Prostate gland (tissue), 2 donors: ENCODE measurements at places on chromosomes 2 and 18. TPM values are rescaled to one million over a fixed set of nuclear protein-coding genes. Genes with fewer than 3 reads are reported as not detected.

GRCh38 chr2:234478121-234478858 lies 18.6 kb downstream of the ARL4C start:
- no peak overlapping the region for H3K4me3 ChIP-seq
- H3K4me1 ChIP-seq, result no peaks in the 10 kb centered on the region
- DNase-seq, result no peak
- H3K36me3 ChIP-seq, result no peaks in the 10 kb centered on the region
- H3K27ac ChIP-seq, result no peak overlapping the region
- H3K27me3 ChIP-seq, result no peaks in the 10 kb centered on the region

GRCh38 chr18:12409469-12409868 lies 1.7 kb downstream of the PRELID3A start:
- H3K27me3 ChIP-seq, result no peaks in the 10 kb centered on the region
- no peak overlapping the region for H3K27ac ChIP-seq
- H3K4me1 ChIP-seq, result no peaks in the 10 kb centered on the region
- no peaks in the 10 kb centered on the region for H3K36me3 ChIP-seq
- DNase-seq, result no peak

DNA sequence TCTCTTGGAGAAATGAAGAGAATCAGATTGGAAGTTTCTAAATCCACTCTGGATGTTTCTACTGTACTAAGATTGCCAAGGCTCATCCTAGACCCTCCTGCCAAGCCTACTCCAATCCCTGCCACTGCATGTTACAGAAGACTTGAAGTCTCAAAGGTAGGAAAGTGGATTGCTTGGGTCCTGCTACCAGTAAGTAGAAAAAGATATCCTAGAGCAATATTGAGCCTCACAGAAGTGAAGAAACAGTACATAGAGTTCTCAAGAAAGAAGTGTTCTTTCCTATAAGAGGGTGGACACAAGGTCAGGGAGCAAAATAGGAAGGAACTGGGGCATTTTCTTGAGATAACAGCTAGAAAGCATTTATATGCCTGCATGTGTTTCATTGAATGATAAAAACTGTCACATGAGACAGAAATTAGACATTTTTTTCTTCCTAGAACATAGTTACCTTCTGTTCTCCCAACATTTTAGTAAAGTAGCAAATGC lies 232.9 kb downstream of the RBM43 start:
- no peaks in the 10 kb centered on the region for H3K36me3 ChIP-seq
- H3K27ac ChIP-seq, result no peak overlapping the region
- H3K4me3 ChIP-seq, result no peak overlapping the region
- DNase-seq, result no peak
- H3K4me1 ChIP-seq, result no peaks in the 10 kb centered on the region

DNA sequence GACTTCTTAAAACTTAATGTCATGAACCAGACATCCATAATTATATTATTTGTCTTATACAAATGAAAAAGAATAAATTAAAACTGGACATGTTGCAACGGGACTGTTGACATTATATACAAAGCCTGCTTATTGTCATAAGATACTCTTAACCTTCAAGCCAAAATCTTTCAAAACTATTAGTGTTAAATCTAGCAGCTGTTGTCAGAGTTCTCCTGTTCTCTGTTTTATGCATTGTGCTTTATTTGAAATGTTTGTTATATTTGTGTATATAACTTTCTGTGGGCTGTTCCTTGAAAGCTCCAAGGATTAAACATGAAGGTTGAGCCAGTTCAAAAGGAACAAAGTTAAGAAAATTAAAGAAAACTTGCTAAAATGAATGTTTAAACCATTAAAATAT lies 335.5 kb upstream of the NT5C1B start:
- no peaks in the 10 kb centered on the region for H3K27me3 ChIP-seq
- no peak overlapping the region for H3K4me3 ChIP-seq
- no peak for DNase-seq
- no peak overlapping the region for H3K27ac ChIP-seq
- H3K36me3 ChIP-seq, result no peaks in the 10 kb centered on the region

DNA sequence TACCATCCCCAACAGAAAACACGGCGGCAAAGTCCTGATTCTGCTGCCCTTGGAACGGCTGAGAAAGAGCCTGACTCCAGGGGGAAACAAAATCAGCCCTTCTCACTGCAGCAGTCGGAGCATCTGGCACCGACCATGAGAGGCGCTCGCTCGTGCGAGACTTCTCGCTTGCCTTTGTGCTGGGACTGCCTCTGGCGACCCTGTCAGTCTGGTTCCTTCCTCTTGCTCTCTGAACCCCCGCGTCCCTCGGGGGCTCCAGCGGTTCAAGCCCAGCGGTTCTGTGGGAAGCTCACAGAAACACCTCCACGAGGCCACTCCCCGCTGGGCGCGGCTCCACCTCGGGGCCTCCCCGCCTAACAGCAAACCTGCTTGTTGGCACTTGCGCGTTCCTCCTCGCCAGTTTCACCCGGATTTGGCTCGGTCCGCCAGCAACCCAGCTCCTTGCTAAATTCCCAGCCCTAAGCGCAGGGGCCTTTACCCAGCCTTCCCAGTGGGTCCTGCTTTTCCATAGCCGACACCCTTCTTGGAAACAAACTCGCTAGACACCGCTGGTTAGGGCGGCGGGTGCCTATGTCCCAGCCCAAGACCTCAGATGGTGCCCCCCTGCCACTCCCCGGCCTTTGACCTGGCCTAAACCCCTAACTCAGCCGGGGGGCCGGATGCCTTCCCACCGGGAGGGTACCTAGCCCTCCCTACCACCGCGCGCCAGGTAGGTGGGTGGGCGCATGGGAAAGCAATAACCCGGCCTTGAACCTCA lies 2.2 kb downstream of the RND3 start:
- peak overlapping the region; percentile 53 for H3K4me3 ChIP-seq
- H3K27ac ChIP-seq, result peak overlapping the region; percentile 86
- H3K36me3 ChIP-seq, result no peaks in the 10 kb centered on the region
- no peaks in the 10 kb centered on the region for H3K4me1 ChIP-seq
- DNase-seq, result peak; percentile 90

GRCh38 chr2:237486819-237487448 lies at the start of gene MLPH:
MLPH (plus strand) TSS chr2:237487251; CDS start chr2:237493427, 6,176 bp downstream.
- peak; percentile 78 for DNase-seq
- H3K4me3 ChIP-seq, result peak within 1 kb of the TSS; percentile 77
- peaks cover 10% of the 10 kb centered on the region for H3K4me1 ChIP-seq
- H3K27me3 ChIP-seq, result no peaks in the 10 kb centered on the region
- H3K27ac ChIP-seq, result peak within 1 kb of the TSS; percentile 97
- no peaks in the 10 kb centered on the region for H3K36me3 ChIP-seq

The CFAP221 gene
- total RNA-seq, result not detected

- H3K36me3 ChIP-seq, result no peaks in the 10 kb centered on the region
- peak overlapping the region; percentile 88 for H3K27ac ChIP-seq
- DNase-seq, result peak; percentile 54
Measured at GRCh38 chr2:12717191-12718014, 667 bp downstream of the TRIB2 start.

GRCh38 chr2:196827356-196827755 lies 18.2 kb upstream of the C2orf66 start:
- no peak overlapping the region for H3K4me3 ChIP-seq
- H3K27me3 ChIP-seq, result no peaks in the 10 kb centered on the region
- DNase-seq, result no peak
- no peak overlapping the region for H3K27ac ChIP-seq
- no peaks in the 10 kb centered on the region for H3K4me1 ChIP-seq
- H3K36me3 ChIP-seq, result no peaks in the 10 kb centered on the region

DNA sequence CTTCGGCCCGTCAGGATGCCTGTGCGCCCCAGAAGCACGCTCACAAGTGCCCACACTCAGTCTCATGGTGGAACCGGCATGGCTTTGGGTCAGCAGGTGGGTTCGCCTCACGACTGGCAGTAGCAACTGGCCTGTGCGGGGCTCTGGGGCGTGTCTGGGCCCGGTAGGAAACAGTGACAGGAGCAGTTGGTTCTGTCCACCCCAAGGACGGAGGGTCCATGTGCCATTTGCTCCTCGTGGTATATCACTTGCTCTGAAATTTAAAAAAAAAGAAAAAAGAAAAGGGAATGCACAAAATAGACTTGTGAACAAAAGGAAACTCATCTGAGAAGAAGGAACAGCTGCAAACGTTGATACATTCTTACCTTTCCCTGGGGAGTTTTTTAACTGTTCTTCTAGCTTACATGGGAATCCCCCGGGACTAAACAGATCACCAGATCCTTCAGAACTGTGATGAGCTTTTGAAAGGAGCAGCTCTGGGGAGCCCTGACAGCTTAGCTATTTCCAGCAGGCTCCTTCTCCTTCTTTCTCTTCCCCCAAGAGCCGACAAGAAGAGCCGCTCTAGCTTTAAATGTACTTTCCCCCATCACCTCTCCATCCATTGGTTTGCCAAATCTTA lies 42.8 kb downstream of the TRAPPC12 start:
- no peak overlapping the region for H3K4me3 ChIP-seq
- no peak overlapping the region for H3K27ac ChIP-seq
- no peaks in the 10 kb centered on the region for H3K36me3 ChIP-seq
- DNase-seq, result no peak
- H3K27me3 ChIP-seq, result no peaks in the 10 kb centered on the region
- no peaks in the 10 kb centered on the region for H3K4me1 ChIP-seq

- no peak overlapping the region for H3K4me3 ChIP-seq
- H3K4me1 ChIP-seq, result no peaks in the 10 kb centered on the region
- no peak overlapping the region for H3K27ac ChIP-seq
- no peaks in the 10 kb centered on the region for H3K36me3 ChIP-seq
- no peaks in the 10 kb centered on the region for H3K27me3 ChIP-seq
Measured at GRCh38 chr2:238016526-238016925, 44.3 kb upstream of the SCLY start.

DNA sequence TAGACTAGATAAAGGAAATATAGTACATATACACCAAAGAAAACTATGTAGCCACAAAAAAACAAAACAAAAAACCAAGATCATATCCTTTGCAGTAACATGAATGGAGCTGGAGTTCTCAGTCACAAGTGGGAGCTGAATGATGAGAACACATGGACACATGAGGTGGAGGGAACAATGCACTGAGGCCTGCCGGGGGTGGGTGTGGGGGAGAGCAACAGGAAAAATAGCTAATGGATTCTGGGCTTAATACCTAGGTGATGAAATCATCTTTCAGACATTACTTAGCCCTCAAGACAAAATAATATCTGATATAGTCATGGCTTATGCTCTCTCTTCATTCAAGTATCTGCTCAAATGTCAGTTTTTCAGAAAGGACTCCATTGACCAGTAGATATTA lies 930.6 kb downstream of the LRP1B start:
- no peaks in the 10 kb centered on the region for H3K27me3 ChIP-seq
- no peak overlapping the region for H3K27ac ChIP-seq
- DNase-seq, result no peak
- no peaks in the 10 kb centered on the region for H3K4me1 ChIP-seq

The MALT1 gene
- total RNA-seq, result 51.6 TPM

The ACTG2 gene
- total RNA-seq, result 1,031 TPM

DNA sequence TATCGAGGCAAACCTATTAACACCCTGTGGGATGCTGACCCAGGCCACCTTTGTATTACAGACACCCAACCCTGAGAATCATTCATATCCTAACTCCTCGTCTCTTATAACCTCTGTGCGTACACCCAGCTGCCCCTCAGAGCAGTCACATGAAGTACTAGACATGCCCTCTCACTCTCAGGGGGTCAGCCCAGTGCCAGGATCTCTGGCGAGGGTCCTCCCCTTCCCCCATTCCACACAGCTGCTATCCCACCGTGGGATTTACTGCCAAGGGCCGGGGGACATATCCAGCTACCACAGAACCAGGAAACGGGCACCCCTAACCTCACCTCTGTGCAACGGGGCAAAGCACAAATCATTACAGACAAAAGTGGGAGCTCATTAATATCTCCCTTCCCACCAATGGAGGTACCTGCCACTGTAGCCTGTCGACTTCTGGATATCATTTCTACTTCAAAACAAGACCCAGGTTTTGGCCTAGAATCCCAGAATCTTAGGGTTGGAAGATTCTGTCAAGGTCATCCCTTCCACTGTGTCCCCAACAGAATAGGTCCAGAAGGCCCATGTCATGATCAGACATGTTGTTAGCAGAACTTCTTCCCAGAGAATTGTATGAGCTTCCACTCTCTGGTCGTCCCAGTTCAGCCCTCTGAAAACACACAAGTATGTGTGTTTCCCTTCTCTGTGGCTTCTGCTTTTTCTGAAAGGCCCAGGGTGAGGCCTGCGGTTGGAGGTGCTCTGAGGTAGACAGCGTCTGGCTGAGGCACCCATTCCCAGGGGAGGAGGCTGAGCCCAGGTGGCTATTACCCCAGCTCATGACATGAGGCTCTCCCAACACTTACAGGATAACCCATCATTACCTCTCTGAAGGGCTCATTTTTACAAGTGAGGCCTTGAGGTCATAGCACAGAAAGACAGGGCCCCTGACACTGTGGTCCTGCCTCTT lies 1.7 kb downstream of the TMBIM1 start:
- peak overlapping the region; percentile 96 for H3K27ac ChIP-seq
- H3K36me3 ChIP-seq, result no peaks in the 10 kb centered on the region
- peaks cover 47% of the 10 kb centered on the region for H3K4me1 ChIP-seq
- peak overlapping the region; percentile 75 for H3K4me3 ChIP-seq

DNA sequence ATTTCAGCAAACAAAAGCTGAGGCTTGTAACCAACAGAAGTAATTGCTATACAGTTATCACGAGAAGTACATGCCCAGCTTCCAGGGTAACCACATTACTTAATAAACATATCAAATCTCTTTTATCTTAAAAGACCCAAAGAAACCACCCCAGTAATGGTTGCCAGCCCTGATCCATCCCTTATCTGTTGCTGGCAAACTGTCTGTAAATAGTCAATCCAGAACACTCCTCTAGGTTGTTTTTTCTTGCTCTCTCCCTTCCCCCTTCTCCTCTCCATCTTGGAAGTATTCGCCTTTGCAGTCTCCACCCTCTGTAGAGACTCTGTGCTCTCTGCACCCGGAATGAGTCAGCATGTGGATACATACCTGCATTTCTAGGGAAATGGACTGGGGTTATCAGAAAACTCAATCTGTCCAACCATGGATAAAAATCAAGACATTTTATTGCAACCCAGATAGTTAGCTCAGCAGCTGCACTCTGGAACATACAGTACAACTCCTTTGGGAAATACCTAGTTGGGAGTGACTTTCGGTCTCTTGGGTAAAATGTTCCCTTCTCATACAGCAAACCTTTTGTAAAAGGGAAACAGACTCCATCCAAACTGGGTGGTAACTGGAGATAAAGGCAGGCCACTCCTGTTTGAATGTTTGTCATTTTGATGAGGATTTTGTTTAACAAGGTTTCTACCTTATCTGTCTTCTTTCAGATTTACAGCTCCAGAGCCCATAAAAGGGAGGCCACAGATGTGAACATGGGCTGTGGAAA lies 123.5 kb upstream of the FOSL2 start:
- H3K27ac ChIP-seq, result peak overlapping the region; percentile 59
- H3K27me3 ChIP-seq, result no peaks in the 10 kb centered on the region
- peaks cover 17% of the 10 kb centered on the region for H3K4me1 ChIP-seq

DNA sequence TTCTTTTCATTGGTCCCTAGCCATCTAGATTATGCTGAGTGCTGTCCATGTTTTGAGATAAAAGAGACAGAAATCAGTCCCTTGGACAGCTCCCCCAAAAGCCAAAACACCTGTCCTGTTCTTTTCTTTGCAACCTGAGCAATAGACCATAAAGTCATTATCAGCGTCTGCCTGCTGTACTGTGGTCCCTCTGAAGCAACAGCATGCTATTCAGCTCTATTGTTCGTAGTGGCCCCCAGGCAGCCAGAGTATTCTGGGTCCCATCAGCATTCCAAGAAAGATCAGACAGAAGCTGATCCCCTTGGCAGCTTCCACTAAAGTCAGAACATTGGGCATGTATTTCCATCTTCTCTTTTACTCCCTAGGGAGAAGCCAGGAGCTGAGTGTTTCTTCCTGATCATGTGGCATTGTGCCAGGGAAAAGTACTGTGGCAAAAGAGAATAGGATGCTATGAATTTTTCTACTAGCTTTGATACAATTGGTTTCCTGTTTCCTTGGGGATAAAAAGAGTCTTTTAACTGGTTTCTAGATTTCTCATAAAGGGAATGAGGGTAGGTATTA lies 33.6 kb upstream of the ZSWIM2 start:
- no peaks in the 10 kb centered on the region for H3K36me3 ChIP-seq
- DNase-seq, result no peak
- no peaks in the 10 kb centered on the region for H3K4me1 ChIP-seq
- H3K27me3 ChIP-seq, result no peaks in the 10 kb centered on the region
- H3K27ac ChIP-seq, result no peak overlapping the region

The CGREF1 gene
- 10.7 TPM for total RNA-seq
